Lung (tissue), 17 donors: ENCODE measurements at places on chromosomes 7 and 10. TPM values are rescaled to one million over a fixed set of nuclear protein-coding genes. Genes with fewer than 3 reads are reported as not detected.

The TRRAP gene
- 43.1 TPM for total RNA-seq

The SRRM3 gene
- total RNA-seq, result 0.14 TPM

The NPY gene
- total RNA-seq, result not detected

The ST8SIA6 gene
- 22.0 TPM for total RNA-seq

The SPRN gene
- 0.15 TPM for total RNA-seq

- peaks cover 12% of the 10 kb centered on the region for H3K4me1 ChIP-seq
- H3K4me3 ChIP-seq, result peak overlapping the region; percentile 88
- H3K36me3 ChIP-seq, result peaks cover 4% of the 10 kb centered on the region
- no peaks in the 10 kb centered on the region for H3K27me3 ChIP-seq
Observed at GRCh38 chr10:70169649-70170364, 507 bp downstream of the SAR1A start.

GRCh38 chr7:51357821-51358220 lies 41.2 kb upstream of the COBL start:
- no peak overlapping the region for H3K27ac ChIP-seq
- no peaks in the 10 kb centered on the region for H3K27me3 ChIP-seq
- no peak overlapping the region for H3K4me3 ChIP-seq
- no peaks in the 10 kb centered on the region for H3K36me3 ChIP-seq

DNA sequence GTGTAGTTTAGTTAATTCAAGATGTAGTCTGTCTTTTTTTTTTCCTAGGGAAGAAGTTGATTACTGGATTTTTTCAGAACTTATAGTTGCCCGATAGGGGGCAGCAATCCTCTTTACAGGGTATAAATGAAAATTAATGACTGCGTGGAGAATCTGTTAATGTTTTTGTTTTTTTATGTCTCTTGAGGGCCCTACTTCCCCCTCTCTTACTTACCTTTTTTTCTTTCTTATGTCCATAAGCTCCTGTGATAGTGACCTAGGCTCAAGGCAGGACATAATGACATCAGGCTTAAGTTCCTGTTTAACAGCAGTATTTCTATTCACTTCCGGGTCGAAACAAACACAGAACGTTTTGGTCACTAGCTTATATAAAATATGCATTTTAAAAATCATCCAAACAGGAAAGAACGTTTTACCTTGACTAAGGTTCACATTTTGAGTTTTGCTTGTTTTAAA lies 18.8 kb downstream of the CDC123 start:
- DNase-seq, result no peak
- peaks cover 20% of the 10 kb centered on the region for H3K36me3 ChIP-seq
- no peak overlapping the region for H3K4me3 ChIP-seq
- H3K27me3 ChIP-seq, result no peaks in the 10 kb centered on the region
- H3K4me1 ChIP-seq, result no peaks in the 10 kb centered on the region

- no peak overlapping the region for H3K4me3 ChIP-seq
- H3K36me3 ChIP-seq, result no peaks in the 10 kb centered on the region
- no peaks in the 10 kb centered on the region for H3K4me1 ChIP-seq
- no peak overlapping the region for H3K27ac ChIP-seq
- H3K27me3 ChIP-seq, result no peaks in the 10 kb centered on the region
Observed at GRCh38 chr7:144606261-144606660, 202.8 kb upstream of the NOBOX start.

DNA sequence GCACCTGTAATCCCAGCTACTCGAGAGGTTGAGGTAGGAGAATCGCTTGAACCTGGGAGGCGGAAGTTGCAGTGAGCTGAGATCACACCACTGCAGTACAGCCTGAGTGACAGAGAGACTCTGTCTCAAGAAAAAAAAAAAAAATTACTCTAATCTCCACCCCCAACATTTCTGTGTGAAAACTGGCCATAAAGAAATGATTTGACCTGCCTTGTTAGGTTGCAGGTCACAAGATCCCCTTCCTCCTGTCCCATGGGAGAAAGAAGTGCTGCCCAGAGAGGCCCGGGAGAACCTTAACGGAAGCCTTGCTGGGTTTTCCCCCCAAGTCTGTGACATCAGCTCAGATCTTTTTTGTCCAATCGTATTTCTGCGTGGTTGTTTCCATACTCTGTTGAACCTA lies 8.7 kb upstream of the CALHM1 start:
- no peak for DNase-seq
- no peaks in the 10 kb centered on the region for H3K4me1 ChIP-seq
- no peak overlapping the region for H3K4me3 ChIP-seq
- no peak overlapping the region for H3K27ac ChIP-seq

DNA sequence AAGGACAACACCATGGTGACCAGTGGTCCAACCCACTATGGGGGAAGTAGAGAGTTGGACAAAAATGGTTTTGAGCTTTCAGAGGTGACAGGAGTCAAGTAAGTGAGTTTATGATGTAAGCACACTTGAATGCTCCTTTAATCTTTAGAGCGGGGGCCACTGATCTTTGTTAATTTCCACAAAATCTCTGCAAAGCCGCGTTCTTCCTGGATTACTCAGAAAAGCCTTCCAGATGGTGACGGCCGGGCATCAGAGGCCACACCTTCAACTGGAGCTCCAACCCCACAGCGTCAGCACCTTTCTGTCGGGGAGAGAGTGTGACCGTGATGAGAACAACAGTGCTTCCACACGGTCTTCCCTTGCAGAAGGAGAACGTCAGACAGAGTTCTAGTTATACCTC lies 35.2 kb upstream of the KLF6 start:
- no peaks in the 10 kb centered on the region for H3K4me1 ChIP-seq
- H3K27me3 ChIP-seq, result no peaks in the 10 kb centered on the region

GRCh38 chr7:27603813-27604212 lies 58.9 kb downstream of the HIBADH start:
- no peak overlapping the region for H3K4me3 ChIP-seq
- no peaks in the 10 kb centered on the region for H3K27me3 ChIP-seq
- H3K4me1 ChIP-seq, result peaks cover 2% of the 10 kb centered on the region
- no peak overlapping the region for H3K27ac ChIP-seq
- DNase-seq, result peak; percentile 42

GRCh38 chr7:106987777-106988176 lies 56.7 kb upstream of the PRKAR2B start:
- no peak overlapping the region for H3K4me3 ChIP-seq
- no peaks in the 10 kb centered on the region for H3K4me1 ChIP-seq
- no peak for DNase-seq
- no peak overlapping the region for H3K27ac ChIP-seq
- H3K36me3 ChIP-seq, result no peaks in the 10 kb centered on the region

DNA sequence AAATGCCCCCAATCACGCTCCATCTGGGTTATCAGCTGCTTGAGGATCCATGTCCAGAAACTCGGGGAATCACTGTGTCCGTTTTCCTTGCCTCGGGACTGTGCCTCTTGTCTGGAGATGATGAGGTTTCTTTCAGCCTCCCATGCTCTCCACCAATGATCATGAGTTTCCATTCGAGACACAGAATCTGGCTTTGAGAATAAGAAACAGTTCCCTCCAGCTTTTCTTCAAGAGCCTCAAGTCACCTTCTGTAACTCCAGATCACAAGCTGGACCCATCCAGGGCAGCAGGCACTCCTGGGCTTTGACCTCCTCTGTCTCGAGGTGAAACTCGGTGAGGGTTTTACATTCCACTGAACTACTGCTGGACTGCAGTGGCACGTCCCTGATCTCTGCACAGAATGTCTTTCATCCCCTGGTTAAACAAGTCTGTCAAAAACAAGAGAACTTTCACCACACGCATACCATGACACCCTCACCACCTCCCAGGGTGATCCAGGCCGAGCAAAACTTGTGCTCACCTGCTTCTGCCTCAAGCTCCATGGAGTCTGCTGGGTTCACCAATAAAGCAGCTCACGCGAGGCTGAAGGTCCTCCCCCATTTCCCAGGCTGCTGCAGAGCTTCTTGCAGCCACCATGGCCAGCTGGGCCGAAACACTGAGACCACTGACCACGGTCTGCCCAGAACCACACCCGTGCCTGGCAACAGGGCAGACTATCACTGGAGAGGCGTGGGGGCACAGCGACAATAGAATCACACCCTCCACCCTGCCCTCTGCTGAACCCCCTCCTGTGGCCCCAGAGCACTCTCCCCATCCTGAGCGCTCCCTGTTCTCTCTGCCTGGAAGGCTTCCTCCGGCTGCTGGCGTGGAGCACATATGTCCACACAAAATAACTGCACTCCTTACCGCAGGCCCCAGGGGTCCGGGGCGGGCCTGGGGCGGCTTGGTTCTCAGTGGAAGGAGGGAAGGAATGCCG lies 25.1 kb downstream of the MAT1A start:
- H3K27me3 ChIP-seq, result no peaks in the 10 kb centered on the region
- no peaks in the 10 kb centered on the region for H3K36me3 ChIP-seq
- H3K4me3 ChIP-seq, result no peak overlapping the region
- no peaks in the 10 kb centered on the region for H3K4me1 ChIP-seq

DNA sequence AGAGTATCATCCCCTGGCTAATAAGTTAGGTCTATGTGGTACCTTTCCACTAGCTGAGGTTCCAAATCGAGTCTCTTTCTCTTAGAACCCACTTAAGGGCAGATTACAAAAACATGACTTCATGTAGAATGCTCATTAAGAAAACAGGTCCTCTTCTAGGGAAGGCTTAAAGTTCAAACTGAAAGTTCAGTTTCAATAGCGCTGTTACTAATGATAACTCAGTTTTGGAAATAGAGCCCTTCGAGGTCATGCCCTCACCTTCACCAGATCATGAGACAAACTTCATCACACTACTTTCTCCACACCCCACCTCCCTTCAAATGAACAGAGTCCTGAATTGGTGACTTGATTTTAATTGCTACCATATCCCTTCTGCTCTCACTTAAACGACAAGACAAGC lies 26.2 kb downstream of the HGF start:
- DNase-seq, result no peak
- no peak overlapping the region for H3K27ac ChIP-seq
- H3K4me1 ChIP-seq, result no peaks in the 10 kb centered on the region
- H3K4me3 ChIP-seq, result no peak overlapping the region
- H3K36me3 ChIP-seq, result peaks cover 9% of the 10 kb centered on the region
- no peaks in the 10 kb centered on the region for H3K27me3 ChIP-seq

GRCh38 chr7:15305002-15305600 lies 256.7 kb downstream of the AGMO start:
- H3K27ac ChIP-seq, result no peak overlapping the region
- DNase-seq, result peak; percentile 41
- no peak overlapping the region for H3K4me3 ChIP-seq
- H3K4me1 ChIP-seq, result no peaks in the 10 kb centered on the region
- H3K36me3 ChIP-seq, result no peaks in the 10 kb centered on the region
- H3K27me3 ChIP-seq, result no peaks in the 10 kb centered on the region

GRCh38 chr10:59336632-59337031 lies 25.7 kb downstream of the FAM13C start:
- no peaks in the 10 kb centered on the region for H3K27me3 ChIP-seq
- no peaks in the 10 kb centered on the region for H3K36me3 ChIP-seq
- DNase-seq, result peak; percentile 100
- peak overlapping the region; percentile 22 for H3K27ac ChIP-seq

- H3K27ac ChIP-seq, result no peak overlapping the region
- peaks cover 5% of the 10 kb centered on the region for H3K27me3 ChIP-seq
- H3K4me3 ChIP-seq, result no peak overlapping the region
- no peak for DNase-seq
- H3K4me1 ChIP-seq, result no peaks in the 10 kb centered on the region
Observed at GRCh38 chr7:29359482-29360093, 165.0 kb downstream of the CHN2 start.

DNA sequence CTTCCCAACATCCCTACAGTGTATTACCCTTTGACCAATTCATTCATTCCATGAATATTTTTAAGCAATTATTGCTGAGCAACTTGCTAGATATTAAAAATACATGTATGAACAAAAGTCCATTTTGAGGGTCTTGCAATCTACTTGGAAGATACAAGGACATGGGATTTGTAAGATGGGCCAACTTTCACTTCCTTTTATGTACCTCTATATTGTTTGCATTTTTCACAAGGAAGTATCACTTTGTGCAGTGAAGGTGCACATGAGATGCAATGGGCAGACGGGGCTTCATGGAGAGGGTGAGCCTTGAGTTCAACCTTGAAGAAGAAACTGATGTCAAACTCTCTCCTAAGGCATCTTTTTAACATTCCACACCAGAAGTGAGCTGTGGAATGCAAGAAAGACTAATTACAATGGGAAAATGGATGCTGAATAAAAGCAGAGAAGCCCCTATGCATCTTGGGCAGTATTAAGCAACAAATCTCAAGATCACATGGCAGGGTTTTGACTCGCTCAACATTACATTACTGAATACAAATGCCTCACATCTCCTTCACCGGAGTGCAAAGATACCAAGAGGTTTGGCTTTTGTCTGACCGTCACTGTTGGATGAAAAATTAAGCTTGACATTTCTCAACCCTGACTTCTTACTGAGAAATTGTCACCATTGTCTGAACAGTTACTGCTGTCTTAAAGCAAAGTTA lies 341.5 kb downstream of the ELMO1 start:
- DNase-seq, result no peak
- H3K4me3 ChIP-seq, result no peak overlapping the region
- no peak overlapping the region for H3K27ac ChIP-seq
- no peaks in the 10 kb centered on the region for H3K36me3 ChIP-seq
- no peaks in the 10 kb centered on the region for H3K27me3 ChIP-seq

DNA sequence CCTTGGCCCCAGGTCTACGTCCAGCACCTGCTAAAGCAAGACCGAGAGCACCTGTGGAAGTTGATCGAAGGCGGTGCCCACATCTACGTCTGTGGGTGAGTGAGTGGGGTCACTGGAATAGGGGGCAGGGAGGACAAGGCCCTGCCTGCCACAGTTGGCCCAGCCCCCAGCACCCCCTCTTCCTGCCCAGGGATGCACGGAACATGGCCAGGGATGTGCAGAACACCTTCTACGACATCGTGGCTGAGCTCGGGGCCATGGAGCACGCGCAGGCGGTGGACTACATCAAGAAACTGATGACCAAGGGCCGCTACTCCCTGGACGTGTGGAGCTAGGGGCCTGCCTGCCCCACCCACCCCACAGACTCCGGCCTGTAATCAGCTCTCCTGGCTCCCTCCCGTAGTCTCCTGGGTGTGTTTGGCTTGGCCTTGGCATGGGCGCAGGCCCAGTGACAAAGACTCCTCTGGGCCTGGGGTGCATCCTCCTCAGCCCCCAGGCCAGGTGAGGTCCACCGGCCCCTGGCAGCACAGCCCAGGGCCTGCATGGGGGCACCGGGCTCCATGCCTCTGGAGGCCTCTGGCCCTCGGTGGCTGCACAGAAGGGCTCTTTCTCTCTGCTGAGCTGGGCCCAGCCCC lies 8.1 kb downstream of the TMEM120A start:
- H3K4me1 ChIP-seq, result peaks cover 13% of the 10 kb centered on the region
- no peak for DNase-seq
- no peak overlapping the region for H3K27ac ChIP-seq

DNA sequence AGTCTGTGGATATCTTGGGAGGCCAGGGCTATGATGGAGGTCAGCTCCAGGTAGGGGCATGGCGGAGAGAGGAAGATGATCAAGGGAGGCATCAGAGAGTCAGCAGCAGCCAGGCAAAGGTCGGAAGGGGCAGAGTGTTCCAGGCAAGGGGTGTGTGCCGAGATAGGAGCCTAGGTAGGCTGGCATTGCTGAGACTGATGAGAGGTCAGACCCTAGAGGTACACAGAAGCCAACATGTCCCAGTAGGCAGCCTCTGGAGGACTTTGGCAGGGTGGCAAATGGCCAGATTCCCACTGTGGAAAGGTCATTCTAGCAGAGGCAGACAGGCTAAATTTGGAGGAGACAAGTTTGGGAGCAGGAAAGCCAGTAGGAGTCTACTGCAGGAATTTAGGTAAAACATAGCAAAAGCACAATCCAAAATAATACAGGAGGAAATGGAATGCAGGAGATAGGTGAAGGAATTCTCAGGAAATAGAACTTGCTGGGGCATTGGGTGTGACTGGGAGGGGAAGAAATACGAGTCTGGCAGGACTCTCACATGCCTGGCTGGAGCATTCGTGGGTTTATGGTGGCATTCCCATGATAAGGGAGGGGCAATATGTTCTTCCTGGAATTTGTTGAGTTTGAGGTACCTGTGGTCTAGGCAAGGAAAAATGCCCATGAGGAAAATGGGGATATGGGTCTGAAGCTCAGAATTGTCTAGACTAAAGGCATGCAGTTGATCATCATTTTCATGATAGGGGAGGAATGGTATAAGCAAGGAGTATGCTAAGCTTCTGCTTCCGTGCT lies 25.7 kb downstream of the TMEM176A start:
- no peak overlapping the region for H3K27ac ChIP-seq
- no peak for DNase-seq
- H3K4me1 ChIP-seq, result no peaks in the 10 kb centered on the region
- no peak overlapping the region for H3K4me3 ChIP-seq
